ENCODE measurements at places on chromosomes 12 and 14.

DNA sequence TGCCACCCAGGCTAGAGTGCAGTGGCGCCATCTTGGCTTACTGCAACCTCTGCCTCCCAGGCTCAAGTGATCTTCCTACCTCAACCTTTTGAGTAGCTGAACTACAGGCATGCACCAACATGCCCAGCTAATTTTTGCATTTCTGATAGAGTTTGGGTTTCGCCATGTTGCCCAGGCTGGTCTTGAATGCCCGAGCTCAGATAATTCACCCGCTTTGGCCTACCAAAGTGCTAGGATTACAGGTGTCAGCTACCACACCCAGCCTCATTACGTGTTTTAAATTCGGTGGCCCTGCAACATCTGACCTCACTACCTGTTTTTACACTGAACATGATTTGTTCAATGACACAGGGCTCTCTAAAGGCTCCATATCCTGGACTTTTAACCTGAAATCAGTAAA lies 22.9 kb upstream of the RDH16 start:
- DNase-seq, result no peak

DNA sequence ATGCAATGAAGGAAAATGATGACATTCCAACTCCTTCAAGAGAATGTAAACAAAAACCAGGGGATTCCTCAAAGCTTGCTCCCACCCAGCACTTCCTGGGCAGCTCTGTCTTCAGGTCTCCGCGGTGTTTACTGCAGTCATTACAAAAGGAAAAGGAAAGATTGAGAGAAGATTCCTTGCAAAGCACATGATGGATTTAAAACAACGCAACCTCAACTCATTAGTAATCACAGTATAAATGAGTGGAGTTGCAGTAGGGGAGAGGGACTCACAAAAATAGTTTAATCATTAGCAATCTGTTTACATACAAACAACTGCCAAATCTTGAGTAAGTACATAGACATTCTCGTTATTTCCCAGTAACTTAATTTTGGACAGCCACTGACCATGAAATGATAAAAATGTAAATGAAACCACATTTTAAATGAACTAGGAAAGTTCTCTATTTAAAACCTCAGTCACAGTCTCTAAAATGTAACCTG lies 49.7 kb upstream of the OVCH1 start:
- DNase-seq, result peak; percentile 24

DNA sequence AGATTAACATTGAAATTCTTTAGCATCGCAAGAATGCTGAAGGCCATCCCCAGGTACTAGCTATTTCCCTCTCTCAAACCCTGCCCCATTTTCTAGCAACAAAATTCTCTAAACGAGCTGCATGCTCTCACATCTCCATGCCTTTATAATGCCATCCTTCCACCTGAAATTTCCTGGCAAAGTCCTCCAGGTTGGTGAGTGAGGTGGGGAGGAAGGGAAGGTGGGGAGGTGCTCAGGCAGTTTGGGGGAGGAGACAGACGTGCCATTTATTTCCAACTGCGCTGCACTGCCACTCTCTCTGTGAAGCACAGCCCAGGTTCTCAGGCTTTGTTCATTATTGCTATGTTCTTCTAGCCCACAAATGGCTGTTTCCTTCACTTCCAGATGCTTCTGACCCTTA lies 208.4 kb downstream of the PAWR start:
- DNase-seq, result no peak

DNA sequence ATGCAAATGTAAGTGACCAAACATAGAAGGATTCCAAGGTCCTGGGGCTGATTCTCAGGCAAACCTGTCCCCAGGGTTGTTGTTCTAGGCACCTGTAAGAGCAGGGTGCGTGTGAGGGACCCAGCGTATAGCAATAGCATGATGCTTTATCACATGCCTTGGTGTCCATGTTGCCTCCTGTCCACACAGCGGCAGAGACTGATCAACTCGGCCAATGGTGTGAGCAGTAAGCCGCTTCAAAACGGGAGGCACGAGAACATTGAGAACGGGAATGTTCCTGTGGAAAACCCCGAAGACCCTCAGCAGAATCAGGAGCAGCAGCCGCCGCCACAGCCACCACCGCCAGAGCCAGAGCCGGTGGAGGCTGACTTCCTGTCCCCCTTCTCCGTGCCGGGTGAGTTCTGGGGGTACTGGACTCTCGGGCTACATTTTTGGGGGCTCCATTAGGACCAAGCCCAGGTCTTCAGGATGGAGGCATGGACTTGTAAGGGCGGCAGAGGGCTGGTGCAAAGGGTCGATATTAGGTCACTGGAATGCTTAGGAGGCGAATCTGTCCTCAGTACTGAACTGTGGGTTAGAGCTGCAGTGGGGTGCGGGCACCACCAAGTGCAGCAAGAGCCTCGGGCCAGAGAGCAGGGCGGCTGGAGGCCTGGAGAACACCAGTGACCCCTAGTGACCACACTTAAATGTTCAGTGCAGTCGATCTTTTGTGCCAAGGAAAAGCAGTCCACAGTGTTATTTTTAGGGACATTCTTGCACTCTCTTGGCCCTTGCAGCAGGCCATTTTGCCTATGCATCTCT lies 57.2 kb upstream of the RIN3 start:
- peak; percentile 55 for DNase-seq

DNA sequence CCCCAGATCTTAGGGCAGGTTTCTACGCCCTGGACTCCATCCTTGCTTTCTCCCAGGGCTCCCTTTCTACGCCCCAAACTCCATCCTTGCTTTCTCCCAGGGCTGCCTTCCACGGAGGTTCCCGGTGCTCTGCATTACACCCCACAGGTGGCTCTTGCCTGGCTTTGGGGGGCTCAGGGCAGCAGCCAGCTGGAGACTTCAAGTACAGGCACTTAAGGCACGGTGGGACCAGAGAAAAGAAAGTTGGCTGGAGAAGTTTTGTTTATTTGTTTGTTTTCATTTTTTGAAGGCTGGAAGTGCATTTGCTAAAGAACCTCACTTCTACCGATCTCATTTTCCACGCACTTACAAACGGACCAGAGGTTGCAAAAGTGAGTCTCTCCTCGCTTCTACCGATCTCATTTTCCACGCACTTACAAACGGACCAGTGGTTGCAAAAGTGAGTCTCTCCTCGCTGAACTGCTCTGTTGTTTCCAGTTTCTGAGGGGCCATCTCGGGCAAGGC lies 103.8 kb upstream of the MED13L start:
- no peak for DNase-seq
